Naive B cell (primary cell): ENCODE measurements at places on chromosomes 16 and 17.
A peak's percentile ranks its signal among the peaks of the same experiment; 100 is the strongest.

- DNase-seq = no peak
These were observed 53.7 kb upstream of the LGALS9 start for GRCh38 chr17:27577121-27577761.

- peak; percentile 11 for DNase-seq
These were observed 1.1 kb upstream of the NDUFAB1 start for GRCh38 chr16:23597003-23597756.

- DNase-seq = no peak
These were observed 28.2 kb upstream of the DNAI2 start for GRCh38 chr17:74245871-74246270.

DNA sequence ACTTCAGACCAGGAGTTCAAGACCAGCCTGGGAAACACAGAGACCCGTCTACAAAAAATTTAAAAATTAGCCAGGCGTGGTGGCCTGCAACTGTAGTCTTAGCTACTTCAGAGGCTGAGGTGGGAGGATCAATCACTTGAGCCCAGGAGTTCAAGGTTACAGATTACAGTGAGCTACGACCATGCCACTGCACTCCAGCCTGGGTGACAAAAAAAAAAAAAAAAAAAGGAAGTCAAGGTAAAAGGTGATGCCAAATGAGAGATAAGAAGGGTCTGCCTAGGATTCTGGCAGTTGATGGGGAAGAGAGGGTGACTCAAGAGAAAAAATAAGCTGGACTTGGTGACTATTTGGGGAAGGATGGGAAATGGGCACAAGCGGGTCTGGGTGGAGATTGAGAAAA is 32.5 kb downstream of the MYO18A start:
- no peak for DNase-seq

GRCh38 chr17:64706224-64707049 is 44.3 kb upstream of the SMURF2 start:
- DNase-seq = no peak

- no peak for DNase-seq
These were observed 112.6 kb downstream of the FOXL1 start for GRCh38 chr16:86690970-86691369.

GRCh38 chr16:57883480-57883879 is 81.2 kb upstream of the KIFC3 start:
- no peak for DNase-seq

DNA sequence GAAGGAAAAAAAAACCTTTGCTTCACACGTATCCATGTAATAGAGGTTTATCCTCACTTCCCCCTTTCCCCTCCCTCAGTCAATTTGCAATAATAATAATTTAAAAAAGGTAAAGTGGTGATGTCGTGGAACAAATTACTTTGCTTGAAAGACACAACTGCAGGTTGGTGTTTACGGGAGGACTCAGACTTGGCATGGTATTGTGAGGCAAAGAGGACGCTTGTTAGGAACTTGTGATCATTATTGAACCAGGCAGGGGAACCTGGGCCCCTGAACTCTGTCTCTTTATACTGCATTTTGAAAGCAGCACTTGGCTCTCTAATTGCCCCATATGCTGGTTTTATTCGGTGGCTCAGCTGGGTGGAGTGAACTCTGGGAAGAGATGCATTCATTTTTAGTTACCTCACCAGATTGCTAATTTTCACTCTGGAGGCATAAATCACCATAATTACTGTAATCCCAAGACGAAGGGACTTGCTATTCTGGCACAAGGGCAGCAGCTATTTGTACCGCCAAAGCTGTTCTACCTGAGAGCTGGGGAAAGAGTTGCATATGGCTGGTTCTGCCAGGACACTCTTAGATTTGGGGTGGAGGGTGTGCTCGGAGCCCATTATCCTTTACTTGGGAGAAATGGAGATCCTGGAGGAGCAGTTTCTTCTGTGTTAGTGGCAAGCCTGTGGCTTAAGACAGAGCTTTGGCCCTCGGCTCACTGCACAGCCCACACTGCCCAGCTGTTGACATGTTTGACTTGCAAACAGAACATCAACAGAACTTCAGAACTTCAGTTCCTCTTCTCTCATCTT is 5.7 kb upstream of the DHX8 start:
- no peak for DNase-seq

DNA sequence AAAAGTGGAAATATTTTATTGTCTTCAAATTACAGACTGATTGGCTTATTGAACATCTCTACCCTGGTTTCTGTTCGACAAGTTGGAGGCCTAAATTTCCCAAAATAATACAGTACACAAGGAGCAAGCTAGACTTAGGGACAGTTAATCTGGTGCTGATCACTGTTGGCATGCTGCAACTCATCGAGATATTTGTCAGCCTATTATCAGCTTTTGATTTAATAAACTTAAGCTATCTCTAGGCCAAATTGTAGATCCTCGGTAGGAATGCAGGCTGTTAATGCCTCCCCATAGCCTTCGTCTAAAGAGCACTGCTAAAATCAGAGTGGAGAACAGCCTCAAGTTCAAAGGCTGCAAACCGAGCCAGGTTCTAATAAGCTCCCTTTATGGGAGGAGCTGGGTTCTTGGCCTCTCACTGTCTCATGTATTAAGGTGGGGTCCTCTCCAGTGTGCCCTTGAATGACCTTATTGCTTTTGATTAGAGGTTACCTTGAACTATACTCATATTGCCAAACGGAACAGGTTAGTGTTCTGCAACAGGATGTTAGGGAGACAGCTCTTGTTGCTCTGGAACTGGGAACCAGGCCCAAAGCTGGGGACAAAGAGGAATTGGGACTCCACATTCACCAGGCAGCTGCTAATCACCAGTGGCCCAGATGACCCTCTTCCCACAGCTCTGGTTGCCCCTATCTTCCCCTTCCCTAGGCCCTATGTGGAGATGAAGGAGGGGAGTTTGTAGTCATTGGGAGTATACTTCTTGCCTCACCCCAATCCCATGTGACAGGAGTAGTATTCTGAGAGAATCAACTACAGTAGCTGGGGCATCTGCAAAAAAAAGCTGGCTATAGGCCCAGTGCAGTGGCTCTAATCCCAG is 69.5 kb upstream of the NOL11 start:
- no peak for DNase-seq

GRCh38 chr17:2517539-2517938 is 5.9 kb upstream of the METTL16 start:
- DNase-seq = no peak

DNA sequence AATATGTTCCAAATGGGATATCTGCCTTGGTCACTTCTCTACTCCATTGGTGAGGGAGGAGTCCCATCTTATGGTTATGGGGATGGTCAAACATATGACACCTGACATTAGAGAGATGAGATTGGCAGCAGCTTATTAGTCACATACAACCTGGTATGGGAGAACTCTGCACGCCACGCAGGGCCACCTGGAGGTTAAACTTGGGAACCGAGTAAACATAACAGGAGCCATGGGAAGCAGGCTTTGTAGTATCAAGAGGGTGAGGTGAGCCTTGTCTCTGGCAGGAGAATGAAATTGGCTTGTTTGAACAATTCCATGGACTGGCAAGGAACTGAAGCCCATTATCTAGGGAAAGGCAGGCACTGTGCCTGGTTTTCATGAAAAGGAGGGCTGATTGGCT is 238.7 kb upstream of the ELAC2 start:
- DNase-seq = no peak

DNA sequence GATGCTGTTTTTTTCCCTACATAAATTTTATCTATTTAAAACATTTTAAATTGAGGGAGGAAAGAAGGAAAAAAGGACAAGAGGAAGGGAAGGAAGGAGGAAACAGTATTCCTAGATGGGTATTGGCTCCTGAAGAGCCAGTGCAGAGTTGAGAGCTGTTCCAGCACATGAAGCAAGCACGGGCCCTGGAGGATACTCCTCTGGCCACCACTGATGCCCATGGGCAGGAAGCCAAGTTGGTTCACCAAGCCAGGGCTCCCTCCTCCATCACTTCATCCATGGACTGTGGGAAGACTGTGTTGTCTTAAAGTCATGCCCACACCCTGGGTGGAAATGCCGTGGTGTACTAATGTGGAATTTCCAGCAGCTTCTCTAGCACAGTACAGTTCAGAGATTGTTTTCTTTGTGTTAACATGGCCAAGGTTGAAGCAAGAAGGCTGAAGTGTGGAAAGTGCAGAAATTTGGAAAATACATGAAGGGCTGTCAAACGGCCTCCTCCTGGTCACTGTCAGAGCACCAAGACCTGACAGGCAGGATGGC is 23.9 kb upstream of the NOS2 start:
- no peak for DNase-seq

DNA sequence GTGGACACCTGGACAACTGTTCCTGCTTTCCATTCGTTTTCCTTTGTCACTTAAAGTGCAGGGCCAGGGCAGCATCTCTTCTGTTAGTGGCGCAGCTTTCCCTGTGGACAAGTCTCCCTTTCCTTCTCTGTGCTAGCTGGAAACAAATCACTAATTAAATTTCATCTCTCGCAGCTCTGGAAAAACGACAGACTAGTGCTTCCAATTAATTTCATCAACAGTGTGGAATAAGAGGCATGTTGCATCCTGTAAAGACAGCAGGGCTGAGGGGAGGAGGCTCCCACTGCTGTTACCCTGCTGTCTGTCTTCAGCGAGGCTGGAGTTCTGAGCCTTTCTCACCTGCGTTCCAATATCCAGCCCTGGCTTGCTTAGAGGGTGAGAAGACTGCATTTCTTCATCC is 352.1 kb upstream of the HSBP1 start:
- DNase-seq = no peak

- DNase-seq = no peak
These were observed 1.0 kb upstream of the ETV4 start for GRCh38 chr17:43547189-43547550.

- no peak for DNase-seq
These were observed 13.6 kb downstream of the TAC4 start for GRCh38 chr17:49834118-49834743.

GRCh38 chr17:79829004-79829403 is 10.2 kb downstream of the CBX4 start:
- DNase-seq = no peak

DNA sequence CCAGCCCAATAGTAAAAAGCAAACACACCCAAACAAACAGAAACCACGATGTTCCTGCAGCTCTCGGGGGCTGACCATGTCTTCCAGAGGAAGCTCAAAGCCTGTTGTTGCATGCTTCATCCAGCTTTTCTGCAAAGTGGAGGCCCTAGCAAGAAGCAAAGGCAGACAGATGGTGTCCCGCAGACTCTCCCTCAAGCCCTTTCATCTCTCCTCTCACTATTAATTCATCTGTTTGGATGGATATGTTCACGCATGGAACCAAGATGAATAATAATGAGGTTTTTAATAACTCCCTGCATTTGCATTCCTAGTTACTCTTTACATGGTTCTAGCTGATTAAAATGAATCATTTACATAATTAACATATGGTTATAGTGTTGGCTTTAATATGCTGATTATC is 36.6 kb downstream of the RBFOX1 start:
- no peak for DNase-seq

DNA sequence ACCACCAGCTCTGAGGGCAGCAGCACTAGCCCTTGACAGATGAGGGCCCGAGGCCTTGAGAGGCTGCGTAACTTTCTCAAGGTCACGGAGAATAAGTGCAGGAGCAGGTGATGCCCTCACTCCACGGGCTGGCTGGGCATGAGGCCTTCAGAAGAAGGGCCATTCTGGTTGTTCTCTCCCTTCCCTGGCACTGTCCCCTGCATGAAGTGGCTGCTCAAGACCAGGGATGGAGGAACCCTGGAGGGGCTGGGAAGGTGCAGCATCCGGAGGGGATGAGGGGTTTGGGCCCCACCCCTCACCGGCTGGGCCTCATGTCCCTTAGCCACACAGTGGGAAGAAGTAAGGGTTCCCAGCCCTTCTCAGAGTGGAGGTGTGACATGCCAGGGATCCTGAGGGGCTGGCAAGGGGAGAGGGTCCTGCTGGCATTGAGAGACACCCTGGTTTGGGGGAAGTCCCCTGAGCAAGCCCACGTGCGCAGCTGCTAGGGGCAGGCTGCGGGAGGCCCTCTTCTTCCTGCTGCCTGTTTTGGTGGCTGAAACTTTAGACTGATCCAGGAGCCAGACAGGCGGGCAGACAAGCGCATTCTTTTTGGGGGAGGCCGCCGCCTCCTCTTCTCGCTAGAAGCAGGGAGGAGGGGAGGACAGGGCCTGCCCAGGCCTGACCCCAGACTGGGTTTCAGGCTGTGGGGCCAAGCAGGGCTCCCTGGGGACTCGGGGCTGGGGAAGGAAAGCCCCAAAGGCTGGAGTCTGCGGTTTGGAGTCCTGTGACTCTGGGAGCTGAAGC is 74.0 kb downstream of the N4BP1 start:
- DNase-seq = peak; percentile 21

DNA sequence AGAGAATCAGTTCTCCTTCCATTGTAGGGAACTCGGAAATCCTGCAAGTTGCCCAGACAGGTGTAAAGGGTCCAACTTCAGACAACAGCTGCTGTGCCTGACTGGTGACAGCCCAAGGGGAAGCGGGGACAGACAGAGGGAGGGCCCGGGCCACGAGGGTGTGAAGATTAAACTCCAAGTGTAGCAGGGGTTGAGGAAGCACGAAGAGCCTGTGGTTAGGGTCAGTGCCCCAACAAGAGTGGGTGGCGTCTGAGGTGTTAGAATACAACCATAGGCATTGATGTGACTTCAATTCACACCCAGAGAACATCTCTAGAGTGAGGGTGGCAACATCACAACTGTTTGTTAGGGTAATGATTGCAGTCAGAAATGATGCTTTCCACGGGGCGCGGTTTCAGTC is 39.1 kb downstream of the ASPA start:
- DNase-seq = no peak

DNA sequence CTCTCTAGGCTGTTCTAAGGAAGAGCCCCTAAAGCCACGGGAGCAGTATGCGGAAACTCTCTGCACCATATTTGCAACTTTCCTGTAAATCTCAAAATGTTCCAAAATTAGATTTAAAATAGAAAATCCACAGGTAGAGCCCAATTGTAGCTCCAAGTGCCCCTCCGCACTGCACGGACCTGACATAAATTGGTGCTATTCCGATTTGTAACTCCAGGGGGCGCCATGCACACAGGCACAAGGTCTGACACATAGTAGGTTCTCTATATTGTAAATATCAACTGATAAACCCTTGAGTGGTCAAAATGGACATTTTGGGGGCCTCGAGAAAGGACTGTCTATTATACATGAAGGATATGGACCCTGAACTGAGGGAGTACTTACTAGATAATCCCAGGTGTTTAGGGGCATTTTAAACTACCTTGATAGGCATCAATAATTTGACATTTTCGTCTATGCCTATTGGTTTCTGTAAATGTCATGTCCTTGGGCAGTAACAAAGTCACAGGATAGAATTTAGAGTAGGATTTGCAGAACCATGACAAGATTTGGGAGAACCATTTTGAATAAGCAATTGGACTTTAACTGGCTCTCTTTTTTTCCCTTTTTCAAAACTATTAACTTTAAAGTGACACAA is 36.6 kb upstream of the TMEM132E start:
- peak; percentile 17 for DNase-seq

GRCh38 chr17:9381068-9381467 is 194.6 kb downstream of the STX8 start:
- DNase-seq = no peak
